ENCODE measurements at places on chromosomes 1 and 21.
A peak's percentile ranks its signal among the peaks of the same experiment; 100 is the strongest.

DNA sequence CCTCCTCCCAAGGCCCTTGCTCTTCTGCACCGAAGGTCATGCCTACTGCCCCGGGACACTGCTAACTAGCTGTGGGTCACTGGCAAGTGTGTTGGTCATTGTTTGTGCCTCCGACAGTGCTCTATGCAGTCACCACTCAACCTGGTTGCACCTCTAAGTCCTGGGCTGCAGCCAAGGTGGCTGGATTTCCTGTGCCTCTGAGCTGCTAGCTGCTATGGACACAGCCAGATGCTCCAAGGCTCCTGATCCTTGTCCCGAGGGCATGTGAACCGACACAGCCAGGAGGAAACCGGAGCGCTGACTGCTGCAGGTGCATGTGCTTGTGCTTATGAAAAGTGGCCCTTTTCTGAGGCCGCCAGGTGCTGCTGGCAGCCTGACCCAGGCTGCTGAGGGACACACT lies 14.7 kb upstream of the SPOCD1 start:
- no peak for DNase-seq

DNA sequence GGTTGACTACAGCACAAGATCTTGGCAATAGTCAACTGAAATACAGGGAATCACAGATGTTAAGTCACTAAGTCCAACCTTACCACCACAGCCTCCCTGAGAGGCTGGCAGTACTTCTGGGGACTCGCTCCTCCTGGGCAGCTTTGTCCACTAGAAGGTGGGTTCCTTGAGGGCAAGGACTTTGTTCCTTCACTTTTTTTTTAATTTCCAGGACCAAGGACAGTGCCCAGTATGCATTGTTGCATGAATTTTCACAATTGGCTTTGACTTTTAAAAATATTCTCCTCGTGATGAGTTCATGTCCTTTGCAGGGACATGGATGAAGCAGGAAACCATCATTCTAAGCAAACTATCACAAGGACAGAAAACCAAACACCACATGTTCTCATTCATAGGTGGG lies 96.7 kb upstream of the IGSF21 start:
- no peak for DNase-seq

GRCh38 chr1:222037720-222038119 lies 295.8 kb upstream of the DUSP10 start:
- DNase-seq = no peak

GRCh38 chr1:201006450-201006849 lies 17.1 kb downstream of the KIF21B start:
- no peak for DNase-seq

- no peak for DNase-seq
Observed at GRCh38 chr21:46191686-46192575, 7.7 kb upstream of the SPATC1L start.

- DNase-seq = peak; percentile 74
Observed at GRCh38 chr1:220370041-220370700, 97.9 kb upstream of the RAB3GAP2 start.

DNA sequence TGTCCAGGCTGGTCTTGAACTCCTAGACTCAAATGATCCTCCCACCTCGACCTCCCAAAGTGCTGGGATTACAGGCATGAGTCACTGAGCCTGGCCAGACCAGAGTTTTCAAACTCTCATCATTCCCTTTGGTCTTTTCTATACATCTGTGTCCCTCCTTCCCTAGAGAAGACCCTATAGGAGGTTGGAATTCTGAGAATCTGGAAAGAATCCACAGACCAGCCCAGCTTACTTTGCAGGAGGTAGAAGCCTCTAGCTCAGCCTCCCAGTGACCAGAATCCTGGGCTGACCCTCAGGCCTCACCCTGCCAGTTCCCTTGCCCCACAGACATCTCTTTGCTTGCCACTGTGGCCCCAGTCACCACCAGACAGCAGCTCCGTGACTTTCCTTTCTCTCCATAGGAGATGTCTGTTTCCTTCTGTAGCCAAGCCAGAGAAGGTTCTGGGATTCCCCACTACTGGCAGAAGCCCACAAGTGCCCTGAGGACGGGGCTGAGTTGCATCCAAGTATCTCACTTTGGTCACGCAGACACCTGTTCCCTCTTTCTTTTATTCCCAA lies 34.7 kb upstream of the KHDRBS1 start:
- no peak for DNase-seq

- no peak for DNase-seq
Observed at GRCh38 chr1:54453022-54453421, 46.8 kb upstream of the SSBP3 start.

GRCh38 chr1:36342426-36343185 lies 19.2 kb upstream of the EVA1B start:
- no peak for DNase-seq

Measured in SK-N-DZ (cell line).